AG09319 (cell line): ENCODE measurements at places on chromosomes 4 and X.
A peak's percentile ranks its signal among the peaks of the same experiment; 100 is the strongest.

DNA sequence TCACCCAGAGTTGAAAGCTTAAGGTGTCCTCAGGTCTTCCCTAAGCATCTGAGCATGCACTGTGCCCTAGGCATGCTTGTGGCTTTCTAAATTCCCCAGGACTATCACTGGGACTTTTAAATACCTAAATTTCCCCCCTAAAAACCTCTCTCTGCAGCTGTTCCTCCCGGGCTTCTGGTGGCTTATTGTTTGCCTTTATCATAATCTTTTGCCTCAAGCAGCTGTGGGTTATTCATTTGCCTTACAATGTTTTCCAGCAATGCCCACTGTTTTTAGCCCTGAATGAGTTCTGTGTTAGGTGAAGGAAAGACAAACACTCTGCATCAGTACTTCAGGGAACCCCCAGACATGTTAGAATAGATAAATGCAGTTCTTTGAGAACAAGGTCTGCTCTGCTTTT lies 455.0 kb downstream of the ZIC3 start:
- no peak for DNase-seq

GRCh38 chrX:86946569-86946968 lies 571.0 kb upstream of the KLHL4 start:
- no peak for DNase-seq

DNA sequence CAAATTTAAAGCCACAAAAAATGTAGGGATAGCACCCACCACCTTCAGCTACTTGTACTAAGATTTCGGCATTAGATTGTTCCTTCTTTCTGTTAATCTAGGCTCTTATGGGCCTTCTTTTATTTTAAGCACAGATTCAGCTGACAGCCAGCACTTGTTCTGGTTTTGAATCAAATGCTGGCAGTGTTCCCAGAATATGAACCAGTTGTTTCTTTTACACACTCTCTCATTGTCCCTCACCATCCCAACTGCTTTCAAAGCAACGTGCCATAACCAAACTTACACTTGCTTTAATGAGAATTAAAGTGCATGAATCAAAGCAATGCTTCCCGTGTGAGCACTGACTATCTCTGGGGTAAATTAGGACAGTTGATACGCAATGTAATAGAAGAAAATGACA lies 744.5 kb upstream of the FAM241A start:
- DNase-seq = peak; percentile 44

- DNase-seq = peak; percentile 54
Measured at GRCh38 chrX:115690511-115691216, 129.7 kb downstream of the PLS3 start.

- DNase-seq = no peak
Measured at GRCh38 chr4:1285790-1286553, 3.7 kb upstream of the MAEA start.

GRCh38 chrX:2501559-2502102 lies 855 bp upstream of the DHRSX start:
- DNase-seq = no peak

DNA sequence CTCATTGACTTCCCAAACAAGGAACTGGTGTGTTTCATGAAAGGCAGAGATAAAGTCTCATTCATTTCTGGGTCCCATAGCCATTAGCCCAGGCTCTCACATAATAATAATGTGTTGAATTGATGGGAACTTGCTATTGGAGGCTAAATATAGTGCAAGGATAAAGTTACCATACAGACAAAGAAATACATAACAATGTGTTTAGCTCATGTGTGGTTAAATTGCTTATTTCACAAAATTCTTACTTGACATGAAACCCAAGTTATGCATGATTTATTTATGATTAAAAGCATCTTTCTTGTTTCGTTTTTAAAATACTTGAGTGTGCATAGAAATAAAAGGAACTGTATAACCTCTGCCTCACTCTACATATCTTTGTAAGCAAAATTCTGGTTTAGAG lies 37.3 kb upstream of the LPAR4 start:
- DNase-seq = peak; percentile 37

- no peak for DNase-seq
Measured at GRCh38 chr4:80393246-80393969, 57.9 kb downstream of the CFAP299 start.

DNA sequence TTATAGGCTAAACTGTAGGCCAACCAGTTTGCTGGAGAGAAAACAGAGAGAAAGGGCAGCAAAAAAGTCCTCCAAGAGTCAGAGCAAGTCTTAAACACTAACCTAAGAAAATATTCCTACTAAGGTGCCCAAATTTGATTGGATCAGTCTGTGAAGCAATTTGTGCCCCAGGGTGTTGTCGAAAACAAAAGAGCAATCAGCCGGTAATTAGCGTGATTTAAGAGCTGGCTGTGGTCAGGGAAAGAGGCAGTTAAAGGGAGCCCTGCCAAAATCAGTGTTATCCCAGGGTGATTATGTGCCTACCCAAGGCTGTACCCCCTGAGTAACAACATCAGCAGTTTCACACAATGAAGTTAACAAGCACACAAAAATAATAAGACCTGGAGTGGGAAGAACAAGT lies 6.4 kb upstream of the BRWD3 start:
- DNase-seq = no peak

- no peak for DNase-seq
Measured at GRCh38 chrX:9610771-9611392, 146.0 kb downstream of the TBL1X start.

DNA sequence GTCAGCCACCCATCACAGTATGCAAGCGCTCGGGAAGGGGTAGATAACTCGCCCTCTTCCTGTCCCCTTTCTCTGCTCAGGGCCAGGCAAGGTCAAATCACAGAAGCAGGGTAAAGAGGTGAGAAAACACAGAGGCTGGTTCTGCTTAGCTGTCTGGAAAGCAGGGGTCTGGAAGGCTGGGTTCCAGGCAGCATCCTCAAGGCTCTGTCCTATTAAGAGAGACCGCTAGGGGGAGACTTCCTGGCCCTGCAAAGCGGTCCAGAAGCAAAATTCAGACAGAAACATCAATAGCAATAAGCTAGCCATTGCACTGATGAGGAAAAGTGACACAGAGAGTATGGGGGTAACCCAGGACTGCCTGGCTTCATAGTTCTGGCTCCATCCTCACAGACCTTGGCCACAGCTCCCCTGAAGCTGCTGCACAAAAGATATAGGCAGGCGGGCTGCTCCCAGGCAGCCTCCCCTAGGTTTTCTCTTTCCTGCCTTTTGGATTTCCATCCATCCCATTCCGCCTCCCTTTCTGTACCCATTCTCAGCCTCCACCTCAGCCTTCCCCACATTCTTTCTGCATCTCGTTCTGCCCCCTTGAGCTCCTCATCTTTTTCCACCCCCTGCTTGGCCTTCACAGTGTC lies 308.5 kb downstream of the EVC2 start:
- DNase-seq = no peak

DNA sequence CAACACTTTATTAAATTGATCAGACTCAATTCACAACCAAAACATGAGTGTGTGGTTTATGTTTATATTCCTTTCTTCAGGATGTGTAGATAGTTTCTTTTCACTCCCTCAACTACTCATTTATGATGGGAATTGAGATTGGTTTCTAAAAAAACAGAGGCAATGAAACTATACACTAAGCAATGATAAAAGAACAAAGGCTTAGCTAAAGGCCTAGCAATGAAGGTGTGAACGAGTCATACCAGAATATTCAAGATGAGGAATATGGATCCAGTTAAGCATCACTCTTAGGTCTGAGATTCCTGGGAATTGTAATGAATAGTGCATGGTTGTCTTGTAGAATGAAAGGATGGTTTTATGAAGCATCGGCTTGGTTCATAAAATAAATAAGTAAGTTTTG lies 17.5 kb upstream of the RASL11B start:
- no peak for DNase-seq

DNA sequence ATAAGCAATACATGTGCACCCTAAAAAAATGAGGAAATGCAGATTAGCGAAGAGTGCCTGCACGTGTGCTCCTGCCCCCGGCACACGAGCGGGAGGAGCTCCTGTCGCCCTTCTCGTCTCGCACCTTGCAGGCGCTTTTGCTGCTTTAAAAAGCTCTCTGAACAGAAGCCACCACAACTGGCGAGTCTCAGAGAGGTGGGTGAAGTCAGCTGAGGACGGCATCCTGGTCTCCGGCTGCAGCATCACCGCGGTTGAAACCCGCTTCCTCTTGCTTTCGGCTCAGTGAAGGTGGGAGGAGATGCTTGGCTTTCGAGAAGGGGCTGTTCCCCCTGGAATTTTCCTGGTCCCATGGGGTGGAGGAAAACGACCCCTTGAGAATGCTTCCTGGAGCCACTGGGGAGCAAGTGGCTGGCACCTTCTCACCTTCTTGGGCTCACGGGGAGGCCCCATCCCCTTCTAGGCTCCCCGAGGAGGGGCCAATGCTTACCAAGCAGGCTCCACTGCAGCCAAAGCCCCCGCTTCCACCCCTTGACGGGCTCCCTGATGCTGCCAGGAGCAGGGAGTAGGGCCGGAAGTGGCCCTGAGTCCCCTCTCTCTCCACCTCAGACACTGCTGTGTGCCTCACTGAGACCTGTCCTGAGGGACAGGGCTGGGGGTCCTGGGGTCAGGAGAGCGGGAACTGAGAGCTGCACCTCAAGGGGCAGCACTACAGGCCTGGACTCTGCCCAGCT lies 29.2 kb upstream of the MXD4 start:
- DNase-seq = no peak

GRCh38 chr4:101304916-101305315 lies 42.4 kb downstream of the PPP3CA start:
- DNase-seq = no peak

DNA sequence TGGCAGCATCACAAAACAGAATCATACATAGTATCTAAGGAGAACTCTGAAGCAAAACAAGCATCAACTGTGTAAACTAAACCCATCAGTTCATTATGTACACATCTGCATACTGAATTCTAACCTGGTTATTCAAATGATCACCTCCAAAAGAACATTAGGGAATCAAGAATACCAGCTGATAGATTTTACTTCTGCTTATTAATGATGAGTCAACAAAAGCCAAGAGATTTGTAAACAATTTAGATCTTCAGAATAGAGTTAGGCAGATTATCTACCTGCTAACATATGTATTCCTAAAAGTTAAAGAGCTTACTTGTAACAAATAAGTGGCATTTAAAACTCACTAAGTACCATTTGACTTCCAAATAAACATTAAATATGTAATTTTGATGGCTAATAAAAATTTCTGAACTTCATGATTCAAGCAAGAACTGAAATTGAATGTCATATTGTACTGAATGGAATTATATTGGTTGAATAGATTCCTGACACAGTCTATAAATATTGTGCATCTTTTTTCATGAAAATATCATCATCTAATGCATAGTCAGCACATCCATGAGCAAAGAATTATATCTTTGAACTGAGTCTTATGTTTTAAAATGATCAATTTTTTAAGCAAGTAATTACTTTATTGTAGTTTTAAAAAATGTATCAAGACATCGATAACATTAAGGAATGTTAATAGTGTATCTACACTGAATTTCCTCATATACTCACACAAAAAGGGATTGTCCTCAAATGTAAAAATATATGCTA lies 470.5 kb downstream of the GRXCR1 start:
- no peak for DNase-seq

GRCh38 chrX:110941906-110942305 lies 146.3 kb upstream of the CHRDL1 start:
- no peak for DNase-seq

GRCh38 chr4:101102114-101102742 lies 245.1 kb downstream of the PPP3CA start:
- DNase-seq = peak; percentile 86

- DNase-seq = peak; percentile 49
Measured at GRCh38 chrX:74536152-74536831, 78.1 kb downstream of the RLIM start.

- no peak for DNase-seq
Measured at GRCh38 chr4:119041396-119041795, 94.2 kb upstream of the MYOZ2 start.

- DNase-seq = no peak
Measured at GRCh38 chrX:71935476-71935875, 24.8 kb downstream of the NHSL2 start.

DNA sequence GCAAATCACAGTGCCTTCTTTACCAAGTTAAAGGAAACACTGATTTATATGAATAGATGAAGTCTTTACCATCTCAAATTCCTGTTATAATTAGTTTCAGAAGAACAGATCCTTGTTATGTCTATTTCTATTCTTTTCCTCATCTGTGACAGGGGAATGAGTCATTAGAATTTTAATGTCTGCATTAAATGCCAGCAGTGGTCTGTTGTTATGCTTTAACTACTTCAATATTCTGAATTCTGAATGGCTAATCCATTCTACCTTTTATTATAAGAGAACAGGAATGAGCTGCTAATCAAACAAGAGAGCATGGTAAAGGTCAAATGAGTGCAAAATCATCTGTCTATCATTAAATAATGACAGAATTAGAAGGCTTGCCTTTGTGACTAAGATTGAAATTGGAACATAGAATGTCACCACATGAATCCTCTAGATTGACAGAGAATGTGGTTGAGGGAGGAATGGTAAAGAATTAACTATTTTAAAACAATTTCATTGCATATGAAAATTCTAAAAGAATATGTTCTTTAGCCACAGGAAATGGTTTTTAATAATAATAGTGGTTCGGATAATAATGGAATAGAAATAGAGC lies 935.5 kb downstream of the ADGRL3 start:
- DNase-seq = no peak

DNA sequence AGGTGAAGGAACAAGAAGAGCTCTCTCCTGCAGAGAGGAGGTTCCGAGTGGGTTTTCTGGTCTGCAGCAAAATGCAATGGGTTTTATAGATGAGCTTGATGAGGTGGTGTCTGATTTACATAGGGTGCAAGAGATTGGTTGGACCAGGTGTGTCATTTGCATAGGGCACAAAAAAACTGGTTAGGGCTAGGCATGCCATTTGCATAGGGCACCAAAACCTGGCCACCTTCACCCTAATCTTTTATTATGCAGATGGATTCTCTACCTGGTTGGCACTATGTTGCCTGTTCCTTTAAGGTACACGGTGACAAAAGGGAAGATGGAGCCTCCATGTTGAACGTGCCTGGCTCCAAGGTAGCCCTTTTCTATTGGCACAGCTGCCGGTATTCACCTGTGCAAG lies 94.5 kb upstream of the PRKX start:
- no peak for DNase-seq

- no peak for DNase-seq
Measured at GRCh38 chrX:49226946-49227345, 6.2 kb downstream of the CACNA1F start.

DNA sequence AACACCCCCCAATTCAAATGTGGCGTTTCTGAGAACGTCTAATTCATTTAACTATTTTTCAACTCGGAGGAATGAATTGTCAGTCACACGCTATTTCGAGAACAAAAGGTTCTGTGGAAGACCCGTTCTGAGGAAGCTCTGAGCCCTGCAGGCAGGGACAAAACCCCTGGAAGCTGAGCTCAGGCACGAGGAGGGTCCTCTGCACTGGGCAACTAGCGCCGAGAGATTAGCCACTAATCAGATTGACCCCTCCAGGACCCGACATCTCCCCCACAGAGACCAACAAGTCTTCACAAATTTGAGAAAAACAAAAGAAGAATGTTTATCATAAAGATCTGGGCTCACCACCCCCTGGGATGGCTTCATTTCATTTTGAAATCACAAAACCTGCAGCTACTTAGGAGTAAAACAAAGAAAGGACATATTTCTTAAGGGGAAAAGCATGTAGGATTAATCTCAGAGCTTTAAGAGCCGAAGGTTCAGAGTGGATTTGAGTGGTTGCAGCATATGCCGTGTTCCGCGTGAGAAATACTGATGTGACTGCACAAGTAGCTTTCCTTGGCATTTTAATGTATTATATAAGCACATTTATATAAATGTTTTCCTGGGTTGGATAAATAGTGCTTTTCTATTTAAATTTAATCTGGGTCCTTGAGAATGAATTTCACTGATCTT lies 41.8 kb downstream of the ADRA2C start:
- DNase-seq = no peak
